T-cell (primary cell): ENCODE measurements at places on chromosomes 11 and 22. TPM values are rescaled to one million over a fixed set of nuclear protein-coding genes. Genes with fewer than 3 reads are reported as not detected.

The SLC22A12 gene
- not detected for total RNA-seq

DNA sequence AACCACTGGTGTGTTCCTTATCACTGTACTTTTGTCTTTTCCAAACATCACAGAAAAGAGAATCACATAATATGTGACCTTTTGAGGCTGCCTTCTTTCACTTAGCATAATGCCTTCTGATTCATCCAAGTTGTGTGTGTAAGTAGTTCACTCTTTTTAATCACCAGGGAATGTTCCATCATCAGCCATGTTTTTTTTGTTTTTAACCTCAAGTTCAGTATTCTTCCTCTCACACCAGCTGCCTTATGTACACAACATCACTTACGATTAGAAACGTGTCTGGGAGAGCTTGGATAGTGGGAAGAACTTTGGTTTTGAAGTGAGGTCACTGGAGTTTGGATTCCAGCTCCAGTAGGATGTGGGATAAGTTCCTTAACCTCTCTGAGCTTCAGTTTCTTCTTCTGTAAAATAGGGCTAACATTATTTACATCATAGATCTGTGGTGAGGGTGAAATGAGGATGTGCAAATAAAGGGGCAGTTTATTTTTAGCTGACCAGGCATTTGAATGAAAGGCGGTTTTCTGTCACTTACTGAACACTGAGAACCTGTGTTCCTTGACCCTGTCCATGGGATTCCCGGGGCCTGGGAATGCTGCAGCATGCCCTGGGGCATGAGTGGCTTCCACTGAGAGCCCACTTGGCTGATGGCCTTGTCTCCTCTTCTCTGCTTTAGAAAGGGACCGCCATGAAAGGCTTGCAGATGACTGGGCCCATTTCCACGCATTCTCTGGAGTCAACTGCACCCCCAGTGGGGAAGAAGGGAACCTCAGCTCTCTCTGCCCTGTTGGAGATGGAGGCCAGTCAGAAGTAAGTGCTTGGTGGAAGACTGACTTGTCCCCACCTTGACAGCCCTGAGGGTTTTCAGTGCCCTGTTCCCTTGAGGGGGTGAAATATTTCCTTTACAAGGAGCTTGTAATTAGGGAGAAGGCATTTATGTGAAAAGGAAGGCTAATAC lies 92.6 kb downstream of the DEPDC5 start:
- peaks cover 8% of the 10 kb centered on the region for H3K36me3 ChIP-seq
- no peaks in the 10 kb centered on the region for H3K4me1 ChIP-seq
- H3K4me3 ChIP-seq, result no peak overlapping the region
- no peak for DNase-seq
- no peaks in the 10 kb centered on the region for H3K27me3 ChIP-seq

DNA sequence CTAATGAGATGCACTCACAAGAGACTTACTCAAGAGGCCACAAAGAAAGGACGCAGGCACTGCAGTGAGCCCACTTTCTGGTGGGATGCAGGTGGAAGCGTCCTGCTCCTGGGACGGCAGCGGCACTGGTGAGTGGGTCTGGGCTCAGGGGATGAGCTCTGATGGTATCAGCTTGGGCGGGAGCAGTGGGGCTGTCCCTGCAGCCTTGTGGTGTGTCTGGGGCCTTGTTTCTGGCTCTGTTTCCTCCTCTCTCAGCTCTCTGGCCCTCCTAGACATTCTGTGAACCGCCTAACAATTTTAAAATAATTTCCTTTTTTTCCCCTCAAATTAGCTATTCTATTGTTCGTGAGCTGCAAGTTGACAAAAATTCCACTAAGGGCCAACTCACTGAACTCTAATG lies 8.8 kb upstream of the ST14 start:
- no peak overlapping the region for H3K27ac ChIP-seq
- H3K27me3 ChIP-seq, result peaks cover 8% of the 10 kb centered on the region
- no peak for DNase-seq
- H3K4me1 ChIP-seq, result peaks cover 15% of the 10 kb centered on the region
- no peaks in the 10 kb centered on the region for H3K36me3 ChIP-seq

GRCh38 chr11:15118431-15118830 lies 3.7 kb downstream of the INSC start:
- peaks cover 15% of the 10 kb centered on the region for H3K4me1 ChIP-seq
- DNase-seq, result no peak
- no peaks in the 10 kb centered on the region for H3K36me3 ChIP-seq
- no peak overlapping the region for H3K27ac ChIP-seq

- H3K4me3 ChIP-seq, result no peak overlapping the region
- no peaks in the 10 kb centered on the region for H3K27me3 ChIP-seq
- DNase-seq, result no peak
- no peaks in the 10 kb centered on the region for H3K36me3 ChIP-seq
Measured at GRCh38 chr11:79390923-79391322, 49.9 kb downstream of the TENM4 start.

GRCh38 chr11:29161191-29161590 lies 855.6 kb downstream of the KCNA4 start:
- H3K27me3 ChIP-seq, result no peaks in the 10 kb centered on the region
- no peak overlapping the region for H3K27ac ChIP-seq
- H3K4me3 ChIP-seq, result no peak overlapping the region
- no peaks in the 10 kb centered on the region for H3K36me3 ChIP-seq
- no peaks in the 10 kb centered on the region for H3K4me1 ChIP-seq

DNA sequence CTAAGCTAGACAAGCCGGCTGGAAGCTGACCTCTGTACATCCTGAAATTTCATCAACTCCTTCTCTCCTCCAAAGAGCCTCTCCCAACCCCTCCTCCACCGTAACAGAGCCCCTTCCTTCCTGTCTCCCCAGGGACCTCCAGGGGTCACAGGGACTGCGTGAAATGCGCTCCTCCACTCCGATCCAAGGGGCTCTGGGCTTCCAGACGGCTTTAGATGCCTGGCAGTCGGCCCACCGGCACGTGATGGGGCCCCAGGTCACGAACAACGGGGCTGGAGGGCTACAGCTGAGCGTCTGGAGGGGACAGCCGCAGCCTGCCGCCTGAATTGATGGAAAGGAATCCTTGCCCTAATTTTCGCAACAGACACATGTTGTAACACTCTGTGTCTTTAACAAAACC lies 264.1 kb downstream of the MN1 start:
- no peak overlapping the region for H3K27ac ChIP-seq
- H3K27me3 ChIP-seq, result no peaks in the 10 kb centered on the region
- no peak overlapping the region for H3K4me3 ChIP-seq

DNA sequence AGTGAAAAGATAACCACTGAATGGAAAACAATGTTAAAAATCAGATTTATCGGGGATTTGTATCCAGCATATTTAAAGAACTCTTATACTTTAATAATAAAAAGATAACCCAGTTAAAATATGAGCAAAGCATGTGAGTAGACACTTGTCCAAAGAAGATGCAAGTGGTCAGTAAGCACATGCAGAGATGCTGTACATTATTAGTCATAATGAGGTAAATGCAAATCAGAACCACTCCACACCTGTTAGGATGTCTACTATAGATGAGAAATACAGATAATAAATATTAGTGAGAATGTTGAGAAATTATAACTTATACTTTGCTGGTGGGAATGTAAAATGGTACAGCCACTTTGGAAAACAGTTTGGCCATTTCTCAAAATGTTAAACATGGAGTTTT lies 28.0 kb downstream of the QSER1 start:
- H3K36me3 ChIP-seq, result no peaks in the 10 kb centered on the region
- no peak overlapping the region for H3K4me3 ChIP-seq
- no peaks in the 10 kb centered on the region for H3K27me3 ChIP-seq

- no peak overlapping the region for H3K27ac ChIP-seq
- DNase-seq, result no peak
- H3K36me3 ChIP-seq, result no peaks in the 10 kb centered on the region
Measured at GRCh38 chr11:35615921-35616900, 2.0 kb upstream of the FJX1 start.

GRCh38 chr22:16776080-16776479 lies 49.1 kb downstream of the XKR3 start:
- H3K27ac ChIP-seq, result no peak overlapping the region
- H3K4me3 ChIP-seq, result no peak overlapping the region
- no peaks in the 10 kb centered on the region for H3K27me3 ChIP-seq
- no peaks in the 10 kb centered on the region for H3K36me3 ChIP-seq

DNA sequence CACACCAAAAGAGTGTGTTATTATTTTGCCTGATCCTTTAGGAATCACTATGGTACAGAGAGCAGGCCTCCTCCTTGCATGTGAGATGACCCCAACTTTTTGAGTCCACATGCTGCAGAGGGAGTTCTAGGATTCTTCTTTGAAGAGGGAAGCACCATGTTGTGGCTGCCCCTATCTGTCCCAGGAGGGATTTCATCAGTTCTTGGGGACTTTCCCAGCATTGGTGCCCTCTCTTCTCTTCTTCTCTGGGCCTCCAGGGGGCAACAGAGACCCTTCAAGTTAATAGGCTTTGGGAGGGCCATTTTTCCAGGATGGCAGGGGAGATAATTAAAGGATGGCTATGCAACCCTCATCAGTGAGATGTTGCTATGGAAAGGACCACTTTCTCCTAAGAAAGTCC lies 3.6 kb downstream of the MMP1 start:
- H3K4me3 ChIP-seq, result no peak overlapping the region
- H3K36me3 ChIP-seq, result no peaks in the 10 kb centered on the region
- DNase-seq, result no peak
- H3K27me3 ChIP-seq, result no peaks in the 10 kb centered on the region
- no peaks in the 10 kb centered on the region for H3K4me1 ChIP-seq
- H3K27ac ChIP-seq, result no peak overlapping the region

GRCh38 chr11:44945666-44946065 lies 5.0 kb downstream of the TP53I11 start:
- peaks cover 17% of the 10 kb centered on the region for H3K27me3 ChIP-seq
- no peaks in the 10 kb centered on the region for H3K36me3 ChIP-seq
- DNase-seq, result no peak
- H3K27ac ChIP-seq, result no peak overlapping the region
- H3K4me3 ChIP-seq, result no peak overlapping the region
- H3K4me1 ChIP-seq, result peaks cover 2% of the 10 kb centered on the region

DNA sequence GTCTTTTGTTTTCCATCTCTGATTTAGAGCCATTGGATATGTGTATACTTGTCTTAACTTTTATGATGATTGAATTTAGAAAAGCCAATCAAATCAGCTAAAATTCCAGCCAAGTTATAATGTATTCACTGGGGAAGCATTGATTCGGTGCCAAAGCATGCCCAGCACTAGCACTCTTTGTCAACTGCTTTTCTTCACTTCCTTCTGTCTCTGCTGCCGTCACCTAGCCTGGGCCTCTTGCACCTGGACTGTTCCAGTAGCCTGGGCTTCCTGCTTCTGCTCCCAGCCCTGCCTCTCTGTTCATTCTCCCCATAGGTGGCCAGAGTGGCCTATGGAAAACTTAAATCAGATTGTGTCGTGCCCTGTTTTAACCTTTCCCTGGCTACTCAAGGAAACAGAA lies 80.7 kb downstream of the NAV2 start:
- no peak overlapping the region for H3K27ac ChIP-seq
- H3K36me3 ChIP-seq, result no peaks in the 10 kb centered on the region
- H3K4me3 ChIP-seq, result no peak overlapping the region
- H3K4me1 ChIP-seq, result no peaks in the 10 kb centered on the region
- no peaks in the 10 kb centered on the region for H3K27me3 ChIP-seq
- DNase-seq, result no peak

GRCh38 chr11:92681586-92681985 lies 287.9 kb upstream of the MTNR1B start:
- H3K36me3 ChIP-seq, result no peaks in the 10 kb centered on the region
- DNase-seq, result no peak
- no peaks in the 10 kb centered on the region for H3K27me3 ChIP-seq
- H3K27ac ChIP-seq, result no peak overlapping the region

GRCh38 chr22:46149512-46150033 lies 753 bp upstream of the PPARA start:
- no peaks in the 10 kb centered on the region for H3K27me3 ChIP-seq
- peaks cover 30% of the 10 kb centered on the region for H3K4me1 ChIP-seq
- H3K36me3 ChIP-seq, result no peaks in the 10 kb centered on the region

DNA sequence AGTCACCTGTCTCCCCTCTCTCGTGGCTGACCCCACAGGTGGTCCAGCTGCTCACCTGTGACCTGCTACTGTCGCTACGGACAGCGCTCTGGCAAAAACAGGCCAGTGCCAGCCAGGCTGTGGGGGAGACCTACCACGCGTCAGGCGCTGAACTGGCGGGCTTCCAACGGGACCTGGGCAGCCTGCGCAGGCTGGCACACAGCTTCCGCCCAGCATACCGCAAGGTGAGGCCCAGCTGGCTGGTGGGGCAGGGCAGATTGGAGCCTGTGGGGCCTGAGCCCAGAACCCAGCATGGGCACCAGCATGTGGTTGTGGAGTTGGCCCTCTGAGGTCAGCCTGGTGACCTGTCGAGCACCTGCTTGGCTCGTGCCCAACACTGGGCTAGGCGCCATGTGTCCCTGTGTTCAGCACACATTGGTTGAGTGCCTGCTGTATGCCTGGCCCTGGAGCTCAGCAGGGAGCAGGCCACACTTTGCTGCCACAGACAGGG lies 11.9 kb downstream of the SHISA8 start:
- no peak overlapping the region for H3K27ac ChIP-seq
- H3K27me3 ChIP-seq, result no peaks in the 10 kb centered on the region
- no peaks in the 10 kb centered on the region for H3K4me1 ChIP-seq
- no peak for DNase-seq
